Activated CD4-positive, CD25-positive, alpha-beta regulatory T cell (primary cell): ENCODE measurements at places on chromosomes 6 and 20.
A peak's percentile ranks its signal among the peaks of the same experiment; 100 is the strongest.

DNA sequence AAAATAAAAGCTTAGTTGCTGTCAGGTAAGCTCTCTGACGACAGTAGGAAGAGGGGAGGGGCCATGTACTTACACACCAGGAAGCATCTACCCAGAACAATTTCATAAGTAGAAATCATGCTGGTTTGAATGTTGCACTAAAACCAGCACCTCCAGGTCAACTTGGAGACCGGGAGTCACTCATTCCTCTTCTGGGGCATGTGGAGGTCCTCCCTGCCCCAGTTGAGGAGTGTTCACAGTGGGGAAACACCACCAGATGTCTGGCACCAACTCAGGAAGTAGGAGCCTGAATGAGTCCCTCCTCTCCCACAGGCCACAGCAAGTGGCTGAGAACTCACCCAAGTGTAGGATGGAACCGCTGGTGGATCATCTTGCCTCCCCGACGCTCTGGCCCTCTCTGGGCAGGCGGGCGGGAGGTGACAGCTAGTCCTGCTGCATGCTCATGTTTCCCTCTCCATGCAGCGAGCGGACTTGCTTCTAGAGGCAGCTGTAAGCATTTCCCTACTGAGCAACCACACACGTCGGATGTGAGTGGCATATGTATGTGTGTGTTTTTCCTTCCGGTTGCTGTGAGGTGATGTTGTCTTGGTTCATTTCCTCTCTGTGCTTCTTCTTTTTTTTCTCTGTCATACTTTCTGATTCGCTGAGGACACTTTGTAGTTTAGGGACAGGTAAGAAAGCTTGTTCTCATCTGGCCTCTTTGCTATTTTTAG, 149.5 kb upstream of the NEDD9 start:
- peak; percentile 35 for DNase-seq

DNA sequence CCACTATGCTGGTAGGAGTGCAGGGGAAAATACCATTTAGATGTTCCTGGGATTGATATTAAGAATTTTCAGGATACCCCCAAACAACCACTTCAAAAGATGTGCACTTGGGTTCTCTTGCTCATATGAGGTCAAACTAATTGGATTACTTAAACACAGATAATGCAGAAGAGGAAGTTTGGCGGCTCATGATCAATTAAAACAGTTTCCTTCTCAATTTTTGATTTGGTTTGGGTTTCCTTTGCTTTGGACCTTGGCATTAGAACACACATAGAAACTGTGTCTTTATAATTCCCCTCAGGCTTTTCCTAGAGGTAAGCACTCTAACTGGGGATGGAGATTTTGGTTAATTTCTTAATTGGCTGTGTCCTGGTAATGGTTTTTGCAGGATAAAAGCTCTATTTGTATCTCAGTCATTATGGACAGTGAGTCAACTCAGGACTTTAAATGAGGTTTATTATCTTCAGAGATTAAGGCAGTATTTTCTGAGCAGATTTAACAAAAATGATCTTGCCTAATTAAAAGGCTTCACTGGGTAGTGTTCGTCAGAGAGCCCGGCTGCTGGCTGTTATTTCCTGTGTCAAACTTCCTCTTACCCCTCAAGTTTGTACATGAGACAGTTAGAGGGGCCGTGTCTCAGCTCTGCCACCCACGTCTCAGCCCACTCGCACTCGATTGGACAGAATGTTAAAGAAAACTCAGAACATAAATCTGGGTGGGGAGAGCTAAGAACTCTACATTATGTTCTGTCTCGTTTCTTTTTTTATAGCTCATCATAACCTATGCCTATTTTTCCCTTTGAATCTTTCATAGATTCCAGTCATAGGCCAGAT, 50.3 kb upstream of the PREP start:
- no peak for DNase-seq

DNA sequence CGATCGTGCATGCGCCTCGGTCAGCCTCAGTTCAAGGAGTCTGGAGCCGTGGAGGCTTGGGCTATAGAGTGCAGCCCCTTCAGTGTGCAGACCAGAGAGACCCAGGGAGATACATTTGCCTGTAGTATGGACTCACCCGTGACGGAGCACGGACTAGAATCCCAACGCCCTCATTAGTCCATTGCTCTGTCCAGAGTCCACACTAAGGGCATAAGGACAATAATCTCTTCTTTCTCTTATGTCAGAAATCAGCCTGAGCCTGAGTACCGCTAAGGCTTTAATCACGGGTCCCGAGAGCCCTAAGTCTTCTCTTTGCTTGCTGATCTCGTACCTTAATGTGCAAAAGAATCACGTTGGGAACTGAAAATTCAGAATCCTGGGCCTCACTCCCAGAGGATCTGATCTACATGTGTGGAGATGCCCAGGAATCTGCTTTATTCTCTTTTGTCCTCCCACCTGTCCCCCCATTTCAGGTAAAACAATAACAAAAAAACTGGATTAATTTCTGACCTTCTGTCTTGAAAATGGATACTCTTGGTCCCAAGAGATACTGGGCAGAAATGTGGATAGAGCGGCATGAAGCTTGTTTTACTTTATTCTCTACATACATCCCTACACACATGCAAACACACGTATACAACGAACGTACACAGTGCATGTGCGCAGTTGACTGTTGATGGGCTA, 671 bp downstream of the BPHL start:
- no peak for DNase-seq

DNA sequence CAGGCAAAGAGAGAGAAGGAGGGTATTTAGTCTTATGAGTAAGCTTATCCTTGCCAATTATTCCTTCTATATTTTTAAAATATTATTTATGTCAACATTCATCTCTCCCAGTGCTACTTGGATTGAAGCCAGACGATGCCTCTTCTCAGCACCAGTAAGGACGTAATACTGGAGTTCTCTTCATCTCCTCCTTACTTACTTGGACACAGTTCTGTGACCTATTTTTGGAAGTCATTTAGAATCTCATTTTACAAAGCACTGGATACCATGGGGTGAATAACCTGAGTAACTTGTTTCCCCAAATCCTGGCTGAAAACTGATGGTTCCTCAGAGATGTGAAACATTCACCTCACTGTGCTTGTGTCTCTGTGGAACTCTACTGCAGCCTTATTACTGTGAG, 137.4 kb upstream of the LAMP5 start:
- no peak for DNase-seq

DNA sequence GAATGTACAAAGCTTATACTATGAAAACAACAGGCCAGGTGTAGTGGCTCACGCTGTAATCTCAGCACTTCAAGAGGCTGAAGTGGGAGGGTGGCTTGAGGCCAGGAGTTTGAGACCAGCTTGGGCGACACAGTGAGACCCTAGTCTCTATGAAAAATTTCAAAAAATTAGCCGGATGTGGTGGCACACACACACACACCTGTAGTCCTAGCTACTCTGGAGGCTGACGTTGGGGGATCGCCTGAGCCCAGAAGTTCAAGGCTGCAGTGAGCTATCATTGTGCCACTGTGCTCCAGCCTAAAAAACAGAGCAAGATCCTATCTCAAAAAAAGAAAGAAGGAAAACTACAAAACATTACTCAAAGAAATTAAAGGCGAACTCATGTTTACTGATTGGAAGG, 7.3 kb upstream of the ASF1A start:
- DNase-seq = no peak

- no peak for DNase-seq
Measured at GRCh38 chr6:15901141-15902115, 227.5 kb upstream of the MYLIP start.

- no peak for DNase-seq
Measured at GRCh38 chr6:100202417-100203194, 208.6 kb upstream of the MCHR2 start.

GRCh38 chr20:41329435-41330342, 10.9 kb upstream of the LPIN3 start:
- DNase-seq = peak; percentile 15

GRCh38 chr20:17590245-17590644, 20.4 kb downstream of the DSTN start:
- no peak for DNase-seq

DNA sequence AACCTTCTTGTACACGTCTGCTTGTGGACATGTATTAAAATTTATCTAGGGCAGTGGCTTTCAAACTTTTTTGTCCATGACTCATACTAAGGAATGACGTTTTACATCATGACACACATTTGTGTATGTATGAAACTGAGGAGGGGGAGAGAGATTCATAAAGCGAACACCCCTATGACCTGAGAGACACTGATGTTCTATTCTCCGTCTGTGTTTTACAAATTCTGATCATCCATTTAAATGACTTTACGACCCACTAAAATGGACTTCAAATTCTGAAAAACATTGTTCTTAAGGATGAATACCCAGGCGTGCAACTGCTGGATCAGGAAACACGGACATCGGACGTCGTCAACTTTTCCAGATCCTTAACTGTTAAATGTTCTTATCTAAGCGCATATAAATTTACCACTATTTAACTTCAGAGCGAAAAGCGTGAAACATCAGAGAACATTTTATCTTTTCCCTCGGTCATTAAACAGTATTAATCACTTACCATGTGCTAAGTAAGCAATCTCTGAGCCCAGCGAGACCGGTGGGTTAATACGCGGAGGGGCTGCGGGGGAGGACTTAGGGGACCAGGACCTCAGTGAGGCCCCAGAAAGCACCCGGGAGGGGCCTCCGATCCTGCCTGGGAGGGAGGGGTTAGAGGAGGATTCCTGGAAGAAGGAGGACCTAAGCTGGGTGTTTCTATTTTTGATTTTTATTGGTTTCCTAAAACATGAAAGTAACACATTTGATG, 1.2 kb downstream of the PLAGL1 start:
- no peak for DNase-seq

GRCh38 chr6:108544606-108545005, 16.1 kb upstream of the FOXO3 start:
- DNase-seq = no peak

GRCh38 chr6:170036916-170037315, 254.0 kb downstream of the DLL1 start:
- DNase-seq = no peak

GRCh38 chr20:45049438-45049837, 51.5 kb downstream of the KCNS1 start:
- no peak for DNase-seq

- DNase-seq = no peak
Measured at GRCh38 chr6:99559057-99559456, 9.4 kb downstream of the CCNC start.

GRCh38 chr20:34472246-34472925, 43.8 kb upstream of the DYNLRB1 start:
- DNase-seq = no peak

GRCh38 chr6:6620766-6621425, 32.4 kb downstream of the LY86 start:
- DNase-seq = no peak

- no peak for DNase-seq
Measured at GRCh38 chr20:54184904-54185626, 11.3 kb upstream of the CYP24A1 start.

DNA sequence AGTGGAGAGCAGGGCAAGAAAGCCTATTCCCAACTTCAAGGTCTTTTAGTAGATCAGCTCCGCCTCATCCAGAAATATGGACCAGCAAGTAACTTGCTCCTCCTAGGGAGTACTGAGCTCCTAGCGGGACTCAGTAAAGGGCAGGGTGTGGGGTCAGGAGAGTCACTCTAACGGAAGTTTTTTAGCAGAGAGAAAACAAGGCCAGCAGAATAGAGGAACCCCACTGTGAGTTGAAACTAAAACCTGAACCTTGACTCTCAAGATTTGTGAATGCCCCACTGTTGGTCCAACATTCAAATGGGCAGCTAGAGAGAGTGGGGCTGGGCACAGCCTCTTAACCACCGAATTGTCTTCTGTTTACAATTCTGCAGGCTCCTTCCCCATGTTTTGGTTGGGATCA, 244.8 kb downstream of the FARS2 start:
- no peak for DNase-seq

GRCh38 chr6:144936764-144937163, 651.6 kb downstream of the UTRN start:
- DNase-seq = no peak

GRCh38 chr6:126075335-126076071, 89.2 kb downstream of the TRMT11 start:
- DNase-seq = no peak

- DNase-seq = no peak
Measured at GRCh38 chr6:75167851-75168250, 38.0 kb downstream of the COL12A1 start.

- no peak for DNase-seq
Measured at GRCh38 chr20:35899064-35899463, 55.2 kb downstream of the SCAND1 start.

DNA sequence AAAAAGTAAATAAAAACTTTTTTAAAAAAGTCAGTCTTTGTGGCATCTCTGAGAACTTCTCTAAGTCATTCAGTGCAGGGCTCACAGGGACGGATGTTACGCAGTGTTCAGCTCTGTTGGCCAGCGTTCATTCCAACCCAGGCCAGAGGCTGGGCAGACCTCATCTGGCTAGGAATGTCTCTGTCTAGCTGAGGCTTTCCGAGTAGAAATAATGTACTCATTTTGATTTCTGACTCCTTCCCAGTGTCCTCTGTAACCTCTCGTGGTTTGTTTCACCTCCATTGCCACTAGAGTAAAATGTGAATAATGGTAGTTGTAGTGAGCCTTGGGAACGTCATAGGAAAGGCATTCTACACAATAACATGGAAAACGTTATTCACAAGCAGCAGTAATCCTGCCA, 135.1 kb downstream of the TMEM242 start:
- DNase-seq = no peak

GRCh38 chr20:38893565-38894090, 32.6 kb upstream of the FAM83D start:
- DNase-seq = peak; percentile 59

GRCh38 chr6:98574984-98575383, 259.4 kb upstream of the POU3F2 start:
- DNase-seq = no peak

- DNase-seq = no peak
Measured at GRCh38 chr20:49987868-49988690, 5.3 kb downstream of the SNAI1 start.

DNA sequence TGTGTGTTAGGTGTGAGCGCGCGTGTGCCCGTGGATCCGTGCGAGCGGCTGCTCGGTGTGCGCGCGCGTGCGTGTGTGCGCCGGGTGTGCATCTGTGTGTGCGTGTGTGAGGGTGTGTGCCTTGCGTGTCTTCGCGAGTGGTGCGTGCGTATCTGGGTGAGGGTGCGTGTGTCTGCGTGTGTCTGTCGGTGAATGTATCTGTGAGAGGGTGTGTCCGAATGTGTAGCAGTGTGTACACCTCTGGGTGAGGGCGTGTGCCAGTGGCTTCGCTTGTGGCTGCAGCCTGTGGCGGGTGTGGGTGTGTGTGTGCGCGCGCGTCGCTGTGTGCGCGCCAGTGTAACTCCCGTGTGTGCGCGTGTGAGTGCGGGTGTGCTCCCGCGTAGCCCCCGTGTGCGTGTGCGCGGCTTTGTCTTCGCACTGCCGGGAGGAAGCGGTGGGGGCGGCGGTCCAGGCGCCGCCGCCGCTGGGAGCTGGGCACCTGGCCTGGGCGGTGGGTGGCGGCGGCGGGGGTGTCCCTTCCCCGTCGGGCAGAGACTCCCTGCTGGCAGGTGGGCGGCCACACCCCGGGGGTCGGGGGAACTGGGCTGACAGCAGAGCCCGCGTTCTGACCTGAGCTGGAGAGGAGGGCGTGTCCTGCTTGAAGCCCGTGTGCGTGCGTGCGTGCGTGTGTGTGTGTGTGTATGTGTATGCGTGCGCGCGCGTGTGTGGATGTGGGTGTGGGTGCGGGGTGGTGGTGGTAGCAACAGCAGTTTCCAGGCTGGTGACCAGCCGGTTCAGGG, 61.3 kb upstream of the EPB41L1 start:
- peak; percentile 15 for DNase-seq

GRCh38 chr6:34027445-34027936, 118.4 kb downstream of the GRM4 start:
- DNase-seq = peak; percentile 41
